ENCODE measurements at places on chromosomes 5 and 9. TPM values are rescaled to one million over a fixed set of nuclear protein-coding genes. Genes with fewer than 3 reads are reported as not detected.

ALDH1A1 gene
- 212 TPM for total RNA-seq

MCC gene
- total RNA-seq = 18.6 TPM

GAPT gene
- total RNA-seq = 5.2 TPM

DNA sequence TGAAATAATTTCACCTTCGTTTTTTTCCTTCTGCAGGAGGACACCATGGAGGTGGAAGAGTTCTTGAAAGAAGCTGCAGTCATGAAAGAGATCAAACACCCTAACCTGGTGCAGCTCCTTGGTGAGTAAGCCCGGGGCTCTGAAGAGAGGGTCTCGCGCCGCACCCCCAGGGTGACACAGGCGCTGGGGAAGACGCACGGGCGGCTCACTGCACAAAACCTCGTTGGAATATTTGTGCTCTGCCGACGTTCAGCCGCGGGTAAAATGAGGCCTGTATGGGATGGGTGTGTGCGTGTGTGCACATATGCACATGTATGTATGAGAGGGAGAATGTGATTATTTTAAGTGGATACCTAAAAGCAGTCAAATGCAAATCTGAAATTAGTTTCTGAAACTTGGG, 24.5 kb downstream of the QRFP start:
- no peak overlapping the region for H3K4me3 ChIP-seq
- no peaks in the 10 kb centered on the region for H3K4me1 ChIP-seq
- H3K27me3 ChIP-seq = no peaks in the 10 kb centered on the region
- no peak overlapping the region for H3K27ac ChIP-seq

- H3K27me3 ChIP-seq = peaks cover 4% of the 10 kb centered on the region
- no peaks in the 10 kb centered on the region for H3K36me3 ChIP-seq
These were observed 89.3 kb downstream of the GAS1 start for GRCh38 chr9:86858009-86858408.

DNA sequence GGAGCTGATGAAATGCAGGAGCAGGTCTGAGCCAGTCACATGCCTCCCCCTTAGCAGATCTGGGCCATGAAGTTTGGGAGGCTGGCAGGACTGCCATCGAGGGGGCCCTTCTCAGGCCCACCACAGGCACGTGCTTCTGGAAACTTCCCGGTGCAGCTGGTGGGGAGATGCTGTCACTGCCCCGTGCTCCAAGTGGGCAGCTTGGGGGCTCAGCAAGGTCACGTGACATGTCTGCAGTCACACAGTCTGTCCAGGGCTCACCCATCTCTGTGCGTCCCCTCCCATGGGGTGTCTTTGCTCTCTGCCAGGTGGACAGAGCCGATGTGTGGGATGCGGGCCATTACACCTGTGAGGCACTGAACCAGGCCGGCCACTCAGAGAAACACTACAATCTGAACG, 79.4 kb upstream of the ASS1 start:
- H3K4me1 ChIP-seq = no peaks in the 10 kb centered on the region
- no peaks in the 10 kb centered on the region for H3K27me3 ChIP-seq
- no peak overlapping the region for H3K27ac ChIP-seq
- H3K4me3 ChIP-seq = no peak overlapping the region
- no peak for DNase-seq

Measured in upper lobe of right lung (tissue), 1 donor.